ENCODE measurements at places on chromosomes 6 and 20.

DNA sequence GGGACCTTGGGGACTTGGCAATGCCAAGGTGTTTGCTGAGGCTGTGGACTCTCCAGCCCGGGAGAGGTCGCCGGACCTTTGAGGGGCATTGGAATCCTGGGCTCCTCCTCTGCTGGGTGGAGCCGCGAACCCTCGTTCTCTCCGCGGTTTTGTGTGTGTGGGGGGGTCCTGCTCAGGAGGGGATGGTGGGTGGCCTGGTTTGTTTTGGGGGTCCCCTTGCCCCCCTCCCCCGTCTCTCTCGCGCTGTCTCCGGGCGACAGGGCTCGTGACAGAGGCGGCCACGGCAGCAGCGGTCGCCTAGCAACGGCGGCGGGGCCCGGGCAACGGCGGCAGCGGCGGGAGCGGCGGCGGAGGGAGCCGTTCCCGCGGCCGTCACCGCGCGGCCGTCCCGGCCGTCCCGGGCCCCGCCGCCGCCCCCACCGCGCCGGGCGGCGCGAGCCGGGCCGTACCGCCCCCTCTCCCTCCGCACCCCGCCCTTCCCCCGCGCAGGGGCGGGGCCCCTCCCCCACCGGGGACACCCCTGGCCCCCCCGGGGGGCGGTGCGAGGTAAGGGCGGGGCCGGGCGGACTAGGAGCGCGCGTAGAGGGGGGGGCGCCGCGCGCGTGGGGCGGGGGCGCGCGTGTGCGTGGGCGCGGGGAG lies 7.8 kb downstream of the SYNGAP1 start:
- no peak for DNase-seq

GRCh38 chr6:41371992-41372831 lies 36.8 kb downstream of the NCR2 start:
- no peak for DNase-seq

GRCh38 chr6:44094403-44095242 lies 32.6 kb downstream of the MRPL14 start:
- no peak for DNase-seq

- no peak for DNase-seq
These were observed 135.7 kb downstream of the BCAS1 start for GRCh38 chr20:53934421-53935343.

GRCh38 chr6:99614430-99615186 lies 8.0 kb downstream of the PRDM13 start:
- DNase-seq = no peak

- DNase-seq = no peak
These were observed 30.6 kb downstream of the PREP start for GRCh38 chr6:105372142-105372848.

DNA sequence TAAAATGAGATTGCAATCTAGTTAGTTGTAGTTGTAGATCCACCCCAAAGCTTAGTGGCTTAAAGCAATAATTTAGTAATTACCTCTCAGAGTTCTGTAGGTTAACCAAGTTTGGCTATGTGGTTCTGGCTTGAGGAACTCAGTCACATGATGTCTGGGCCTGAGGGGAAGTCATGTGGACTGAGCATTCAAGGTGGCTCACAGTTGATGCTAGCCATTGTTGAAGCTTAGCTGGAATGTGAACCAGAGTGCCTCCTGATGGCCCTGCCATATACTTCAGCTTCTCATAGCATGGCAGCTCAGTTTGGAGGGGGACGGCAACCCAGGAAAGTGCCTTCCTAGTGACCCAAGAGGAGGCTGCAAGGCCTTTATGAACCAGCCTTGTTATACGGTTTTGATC lies 263.2 kb upstream of the RNF217 start:
- DNase-seq = no peak

- DNase-seq = no peak
These were observed 44.9 kb upstream of the TLDC2 start for GRCh38 chr20:36830791-36831691.

GRCh38 chr6:54440549-54440948 lies 132.3 kb downstream of the TINAG start:
- DNase-seq = no peak

DNA sequence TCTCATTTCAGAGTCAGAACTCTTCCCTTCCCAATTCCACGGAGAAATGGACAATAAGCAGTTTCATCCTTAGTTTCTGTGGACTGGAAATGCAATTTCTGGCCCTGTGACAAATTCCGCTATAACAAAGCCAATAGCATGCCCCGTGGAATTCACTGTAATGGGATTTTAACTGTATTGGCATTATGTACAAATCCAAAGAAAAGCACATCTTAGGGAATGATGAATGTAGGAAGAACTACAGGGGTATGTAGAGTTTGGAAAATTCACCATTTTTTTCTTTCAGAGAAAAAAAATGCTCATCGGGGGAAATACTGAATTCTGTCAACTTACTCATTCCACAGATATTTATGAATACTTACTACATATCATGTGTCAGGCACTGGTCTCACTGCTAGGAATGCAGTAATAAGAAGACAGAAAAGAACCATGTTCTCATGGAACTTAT lies 43.5 kb downstream of the KIF6 start:
- DNase-seq = no peak

Data from esophagus squamous epithelium (tissue), 5 donors.